ENCODE measurements at places on chromosomes 11 and 22. TPM values are rescaled to one million over a fixed set of nuclear protein-coding genes. Genes with fewer than 3 reads are reported as not detected.

DNA sequence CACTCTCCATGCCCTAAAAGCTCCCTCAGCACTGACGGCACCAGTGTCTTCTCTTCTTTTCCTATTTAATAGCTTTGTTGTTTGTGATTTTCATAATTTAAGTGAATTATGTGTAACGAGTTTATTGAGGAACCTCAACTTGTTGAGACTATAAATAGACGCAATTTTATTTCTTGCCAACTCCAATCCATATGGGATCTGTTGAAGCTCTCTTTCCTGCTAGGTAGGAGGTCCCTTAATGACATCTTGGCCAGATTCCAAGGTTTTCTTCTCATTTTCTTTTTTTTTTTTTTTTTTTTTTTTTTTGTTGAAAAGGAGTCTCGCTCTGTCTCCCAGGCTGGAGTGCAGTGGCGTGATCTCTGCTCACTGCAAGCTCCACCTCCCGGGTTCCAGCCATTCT lies 14.2 kb downstream of the RTL6 start:
- no peak for DNase-seq

GRCh38 chr22:21669026-21669425 lies 3.2 kb downstream of the PPIL2 start:
- DNase-seq, result no peak

DNA sequence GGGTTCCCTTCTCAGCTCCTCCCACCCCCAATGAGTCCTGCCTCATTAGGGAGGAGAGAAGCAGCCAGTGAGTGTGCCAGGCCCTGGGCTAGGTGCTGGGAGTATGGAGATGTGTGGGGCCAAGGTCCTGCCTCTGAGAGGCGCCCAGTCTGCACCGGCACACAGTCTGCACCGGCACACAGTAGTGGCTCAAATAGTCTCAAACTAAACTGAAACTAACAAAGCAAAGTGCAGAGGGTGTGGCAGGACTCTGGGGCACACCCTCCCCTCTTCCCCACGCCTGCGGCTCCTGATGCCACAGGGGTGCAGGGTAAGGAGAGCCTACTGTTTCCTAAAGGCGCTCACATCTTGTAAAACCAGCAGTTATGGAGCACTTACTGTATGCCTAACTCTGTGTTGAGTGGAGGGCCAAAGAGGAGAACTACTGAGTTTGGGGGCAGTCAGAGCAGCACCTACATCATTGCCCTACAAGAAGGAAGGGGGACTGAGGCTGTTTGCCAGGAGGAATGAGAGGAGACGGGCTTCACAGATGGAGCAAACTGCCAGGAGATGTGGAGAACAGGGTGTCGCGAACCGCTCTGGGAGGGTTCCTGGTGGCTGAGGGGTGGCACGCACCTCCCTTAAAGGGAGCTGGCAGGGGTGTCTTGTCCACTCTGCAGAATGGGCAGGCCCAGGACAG lies 939 bp upstream of the SH3BP1 start:
- DNase-seq, result no peak

- no peak for DNase-seq
Measured at GRCh38 chr11:32849761-32850160, 20.0 kb downstream of the PRRG4 start.

DNA sequence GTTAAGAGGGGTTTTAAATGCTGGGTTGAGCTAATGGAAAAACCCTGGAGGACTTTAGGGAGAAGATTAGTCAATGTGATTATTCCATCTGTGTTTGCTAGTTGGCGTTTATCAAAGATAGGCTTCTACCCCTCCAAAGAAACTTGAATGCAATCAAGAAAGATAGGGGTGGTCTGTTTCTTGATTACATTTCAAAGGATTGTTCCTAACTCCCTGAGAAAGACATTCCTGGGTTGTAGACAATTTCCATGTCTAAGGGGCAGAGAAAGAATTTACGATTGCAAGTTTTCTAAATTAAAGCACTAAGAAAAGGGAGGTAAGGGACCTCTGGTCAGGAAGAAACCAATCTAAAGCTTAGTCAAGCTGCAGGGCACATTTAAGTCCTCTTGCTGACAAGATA lies 2268.7 kb downstream of the LRRC4C start:
- no peak for DNase-seq

DNA sequence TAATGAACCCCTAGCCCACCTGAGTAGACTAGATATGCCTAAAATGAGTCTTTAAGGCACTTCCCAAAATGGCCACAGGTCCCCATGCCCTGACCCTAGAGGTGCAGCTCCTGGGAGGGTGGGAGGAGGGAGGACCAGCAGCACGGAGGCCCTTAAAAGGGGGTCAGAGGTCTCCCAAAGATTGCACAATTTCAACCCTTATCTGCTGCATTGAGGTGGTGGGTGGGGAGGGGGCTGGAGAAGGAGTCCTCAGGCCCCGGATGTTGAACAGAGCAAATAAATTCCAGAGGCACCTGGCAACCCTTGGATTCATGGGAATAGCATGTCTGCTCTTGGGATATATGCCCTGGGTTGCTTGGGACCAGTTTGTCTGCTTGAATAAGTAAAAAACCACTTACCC lies 57.6 kb downstream of the NAV2 start:
- DNase-seq, result no peak

GRCh38 chr22:32444068-32444467 lies 20.2 kb downstream of the BPIFC start:
- DNase-seq, result no peak

GRCh38 chr22:24409707-24410106 lies 17.7 kb upstream of the ADORA2A start:
- DNase-seq, result no peak

GRCh38 chr11:118661425-118662301 lies 17.8 kb downstream of the TREH start:
- no peak for DNase-seq

GRCh38 chr11:120034176-120034875 lies 103.6 kb downstream of the TRIM29 start:
- DNase-seq, result no peak

GRCh38 chr22:49638001-49638400 lies 189.7 kb downstream of the BRD1 start:
- no peak for DNase-seq

GRCh38 chr11:94737171-94737611 lies 31.0 kb upstream of the AMOTL1 start:
- no peak for DNase-seq

DNA sequence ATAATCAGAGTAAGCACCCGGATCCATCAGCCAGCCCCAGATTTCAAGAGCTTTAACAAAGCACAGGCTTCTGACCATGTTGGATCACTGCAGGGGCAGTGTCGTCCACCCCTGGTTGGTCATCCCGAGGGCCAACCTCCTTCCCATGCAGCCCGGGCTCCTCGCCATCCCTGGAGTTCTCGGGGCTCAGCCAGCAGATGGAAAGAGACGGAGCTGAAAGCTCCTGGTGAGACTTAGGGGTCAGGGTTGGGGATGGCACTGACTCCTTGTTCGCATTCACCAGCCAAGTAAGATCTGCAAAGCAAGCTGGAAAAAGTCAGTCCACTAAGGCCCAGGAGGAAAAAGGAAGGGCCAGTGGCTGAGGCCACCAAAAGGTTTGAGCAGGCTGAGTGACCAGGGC lies 888.9 kb downstream of the BRD1 start:
- DNase-seq, result no peak

DNA sequence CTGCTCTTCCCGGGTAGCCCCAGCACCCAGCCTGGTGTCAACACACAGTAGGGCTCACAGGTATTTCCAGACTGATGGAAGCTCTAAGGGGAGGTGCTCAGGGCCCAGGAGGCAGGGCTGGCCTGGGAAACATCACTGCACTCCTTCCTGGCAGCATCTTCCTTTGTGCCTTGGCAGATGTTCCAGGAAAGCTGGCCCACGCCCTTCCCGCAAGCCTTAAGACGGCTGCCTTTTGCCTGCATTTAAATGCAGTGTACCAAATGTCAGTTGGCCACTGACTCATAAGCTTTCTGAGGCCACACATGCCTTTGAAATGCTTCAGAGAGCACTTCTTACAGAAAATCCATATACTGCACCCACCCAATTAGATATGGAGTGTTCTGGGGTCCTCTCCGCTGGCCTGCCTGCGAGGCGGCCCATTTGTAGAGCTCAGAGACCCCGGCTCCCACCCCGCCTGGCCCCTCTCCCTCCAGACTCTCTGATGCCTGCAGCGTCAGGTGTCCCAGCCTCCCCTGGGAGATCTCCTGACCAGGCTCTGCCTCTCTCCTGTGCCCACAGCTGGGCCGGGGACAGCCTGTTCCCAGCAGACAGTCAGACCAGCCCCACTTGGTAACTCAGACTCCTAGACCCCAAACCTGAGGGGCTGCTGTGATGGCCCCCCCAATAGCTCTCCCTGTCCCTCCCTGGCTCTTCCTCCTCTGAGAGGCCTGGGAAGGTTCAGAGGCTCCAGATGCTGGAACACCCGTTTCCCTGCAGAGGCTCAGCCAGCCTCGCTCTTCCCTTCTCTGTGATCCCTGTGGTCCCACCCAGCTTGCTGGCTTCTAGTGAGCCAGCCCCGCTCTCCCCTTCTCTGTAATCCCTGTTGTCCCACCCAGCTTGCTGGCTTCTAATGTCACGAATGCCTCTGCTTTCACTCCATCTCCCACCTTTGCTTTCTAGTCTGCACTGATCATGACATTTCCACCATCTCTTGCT lies 47.6 kb upstream of the THY1 start:
- DNase-seq, result no peak

DNA sequence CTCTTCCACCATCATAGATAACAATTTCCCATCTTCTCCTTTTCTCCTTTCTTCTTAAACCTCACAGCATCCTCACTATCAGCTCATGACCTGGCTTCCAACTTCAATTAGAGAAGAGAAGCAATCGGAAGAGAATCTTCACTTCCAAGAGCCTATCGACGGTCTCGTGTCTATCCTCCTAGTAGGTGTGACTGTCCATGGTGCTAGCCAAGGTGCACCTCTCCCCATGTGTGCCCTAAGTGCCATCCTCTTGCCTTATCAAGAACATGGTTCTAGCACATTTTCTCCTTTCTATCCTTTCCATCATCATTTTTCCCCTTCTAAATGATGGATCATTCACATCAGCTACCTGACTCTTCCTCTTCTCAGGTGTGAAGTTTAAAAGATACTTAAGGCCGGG lies 5.1 kb upstream of the CUL5 start:
- DNase-seq, result no peak

GRCh38 chr22:39080052-39080762 lies 3.1 kb downstream of the APOBEC3G start:
- no peak for DNase-seq

DNA sequence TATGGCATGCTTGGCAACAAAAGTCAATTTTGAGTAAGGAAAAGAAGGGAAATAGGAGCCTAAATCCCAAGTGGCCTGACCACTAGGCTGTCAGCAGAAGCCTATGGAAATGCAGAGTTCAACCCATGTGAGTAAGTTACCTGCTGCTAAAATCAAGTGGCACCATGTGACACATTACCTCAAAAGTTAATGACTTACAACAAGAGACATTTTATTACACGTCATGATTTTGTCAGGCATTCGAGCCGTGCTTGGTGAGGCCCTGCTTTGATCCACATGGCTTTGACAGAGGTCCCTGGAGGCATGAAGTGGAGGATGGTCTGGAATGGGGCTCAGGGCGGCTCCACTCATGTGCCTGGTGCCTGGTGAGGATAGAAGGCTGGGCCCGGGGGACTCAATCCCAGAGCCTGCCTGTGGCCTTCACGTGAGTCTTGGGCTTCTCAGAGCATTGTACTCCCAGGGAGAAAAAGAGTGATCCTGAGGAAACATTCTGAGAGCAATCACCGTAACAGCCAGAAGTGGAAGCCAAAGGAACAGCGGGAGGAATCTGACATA lies 339.1 kb upstream of the B3GAT1 start:
- DNase-seq, result no peak

GRCh38 chr22:41996826-41997225 lies 1.8 kb upstream of the WBP2NL start:
- no peak for DNase-seq

GRCh38 chr22:48428631-48429371 lies 1398.9 kb downstream of the BRD1 start:
- DNase-seq, result no peak

GRCh38 chr11:120746836-120747609 lies 235.5 kb downstream of the GRIK4 start:
- no peak for DNase-seq

GRCh38 chr11:134170919-134171281 lies 52.9 kb downstream of the NCAPD3 start:
- DNase-seq, result no peak

DNA sequence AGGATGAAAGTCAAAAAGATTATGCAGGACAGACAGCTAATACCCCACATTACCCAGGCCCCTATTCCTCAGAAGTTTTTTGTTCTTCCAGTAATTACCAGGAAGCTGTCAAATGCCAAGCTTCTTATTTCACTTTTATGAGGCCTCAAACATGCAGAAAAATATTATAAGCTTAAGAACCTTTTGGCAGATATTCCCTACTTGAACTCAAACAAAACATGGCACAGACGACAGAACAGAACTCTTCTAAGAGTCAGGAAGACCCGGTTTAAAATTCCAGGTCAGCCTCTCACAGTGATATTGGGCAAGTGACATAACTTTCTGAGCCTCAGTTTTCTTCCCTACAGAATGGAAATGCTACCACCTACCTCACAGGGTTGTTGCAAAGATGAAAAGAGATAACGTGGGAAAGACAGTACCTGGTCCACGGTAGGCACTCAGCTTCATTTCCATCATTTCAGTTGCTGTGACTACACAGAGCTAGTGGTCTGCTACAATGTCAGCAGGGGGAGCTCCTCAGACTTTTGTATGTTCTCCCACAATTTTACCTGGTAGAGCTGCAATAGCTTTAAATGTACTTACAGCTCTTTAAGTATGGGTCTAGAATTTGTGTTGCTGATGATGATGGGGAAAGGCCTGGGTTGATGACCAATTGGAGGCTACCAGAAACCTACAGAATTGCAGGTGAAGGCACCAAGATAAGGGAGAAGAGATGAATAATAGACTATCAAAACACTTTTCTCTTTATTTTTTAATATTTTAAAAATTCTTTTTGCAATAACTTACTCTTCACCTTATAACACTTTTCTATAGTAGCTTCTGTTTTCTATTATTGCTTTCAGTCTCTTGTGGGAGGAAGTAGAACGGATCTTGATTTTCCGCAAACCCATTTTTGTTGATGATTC lies 98.3 kb upstream of the CHRM4 start:
- no peak for DNase-seq

DNA sequence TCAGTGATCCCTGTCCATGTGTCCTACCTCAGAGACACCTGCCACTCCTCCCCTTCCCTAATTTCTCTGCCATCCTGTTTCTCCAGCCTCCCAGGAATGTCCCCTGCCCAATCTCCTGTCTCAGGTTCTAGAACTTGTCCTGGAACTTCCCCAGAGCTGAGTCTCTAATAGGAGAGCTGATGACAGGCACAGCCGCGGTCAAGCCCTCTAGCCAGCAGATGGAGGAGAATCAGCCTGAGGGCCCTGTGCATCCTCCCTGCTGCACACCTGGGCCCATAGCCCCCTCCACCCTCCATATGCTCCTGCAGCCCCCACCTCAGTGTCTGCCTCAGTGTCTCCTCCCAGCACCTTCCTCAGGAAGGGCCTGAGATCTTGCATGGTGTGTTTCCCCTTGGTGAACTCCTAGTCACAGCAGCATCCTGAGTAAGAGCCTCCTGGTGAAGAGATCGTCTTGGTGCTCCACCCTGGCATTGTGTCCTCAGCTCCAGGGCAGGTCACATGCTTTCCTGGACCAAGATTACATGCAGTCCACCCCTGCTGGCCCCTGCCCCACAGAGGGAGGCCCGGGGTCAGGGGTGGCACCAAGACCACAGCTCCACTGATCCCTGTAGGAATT lies 43.9 kb upstream of the VPREB1 start:
- DNase-seq, result no peak

Gene OR6A2
- total RNA-seq, result 0.41 TPM

Gene PATL1
- 4.5 TPM for total RNA-seq

Gene SAA2
- total RNA-seq, result 0.41 TPM

Gene RAG1
- 0.41 TPM for total RNA-seq

Gene FAM181B
- total RNA-seq, result 13.0 TPM

Gene OR10D3
- not detected for total RNA-seq

Gene MPST
- 22.0 TPM for total RNA-seq

Gene RGL4
- not detected for total RNA-seq

Gene IGSF22
- not detected for total RNA-seq

Gene OR8D4
- total RNA-seq, result not detected
